SK-N-SH (cell line): ENCODE measurements at places on chromosomes 5 and 9.

GRCh38 chr5:130050585-130050984 lies 146.3 kb downstream of the CHSY3 start:
- H3K4me1 ChIP-seq, result no peaks in the 10 kb centered on the region
- no peaks in the 10 kb centered on the region for H3K27me3 ChIP-seq
- H3K4me3 ChIP-seq, result no peak overlapping the region
- DNase-seq, result no peak

GRCh38 chr5:155987265-155987810 lies 339.6 kb upstream of the SGCD start:
- no peaks in the 10 kb centered on the region for H3K36me3 ChIP-seq
- no peak for DNase-seq
- no peaks in the 10 kb centered on the region for H3K27me3 ChIP-seq
- H3K27ac ChIP-seq, result no peak overlapping the region
- H3K4me1 ChIP-seq, result no peaks in the 10 kb centered on the region
- H3K4me3 ChIP-seq, result no peak overlapping the region

GRCh38 chr5:15643731-15644130 lies 143.8 kb downstream of the FBXL7 start:
- H3K27me3 ChIP-seq, result no peaks in the 10 kb centered on the region
- H3K27ac ChIP-seq, result no peak overlapping the region
- H3K4me1 ChIP-seq, result no peaks in the 10 kb centered on the region
- no peak overlapping the region for H3K4me3 ChIP-seq
- no peak for DNase-seq

DNA sequence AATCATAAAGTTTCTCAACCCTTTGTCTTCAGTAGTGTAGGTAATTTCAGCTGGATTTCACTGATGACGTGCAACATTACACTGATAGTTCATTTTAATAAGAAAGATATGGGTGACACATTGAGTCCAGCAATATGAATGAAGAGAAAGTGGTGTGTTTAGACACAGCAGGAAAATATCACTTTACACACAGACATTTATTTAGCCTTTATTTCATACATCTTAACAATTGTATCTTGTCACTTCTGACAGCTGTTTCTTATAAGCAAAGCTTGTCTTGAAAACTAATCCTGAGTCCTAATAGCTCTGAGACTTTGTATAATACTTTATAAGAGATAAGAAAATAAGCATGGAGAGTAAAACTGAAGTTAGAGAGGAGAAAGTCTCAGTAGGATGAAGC lies 720.5 kb upstream of the NUDT12 start:
- no peaks in the 10 kb centered on the region for H3K27me3 ChIP-seq
- H3K27ac ChIP-seq, result no peak overlapping the region
- no peak for DNase-seq
- no peak overlapping the region for H3K4me3 ChIP-seq

DNA sequence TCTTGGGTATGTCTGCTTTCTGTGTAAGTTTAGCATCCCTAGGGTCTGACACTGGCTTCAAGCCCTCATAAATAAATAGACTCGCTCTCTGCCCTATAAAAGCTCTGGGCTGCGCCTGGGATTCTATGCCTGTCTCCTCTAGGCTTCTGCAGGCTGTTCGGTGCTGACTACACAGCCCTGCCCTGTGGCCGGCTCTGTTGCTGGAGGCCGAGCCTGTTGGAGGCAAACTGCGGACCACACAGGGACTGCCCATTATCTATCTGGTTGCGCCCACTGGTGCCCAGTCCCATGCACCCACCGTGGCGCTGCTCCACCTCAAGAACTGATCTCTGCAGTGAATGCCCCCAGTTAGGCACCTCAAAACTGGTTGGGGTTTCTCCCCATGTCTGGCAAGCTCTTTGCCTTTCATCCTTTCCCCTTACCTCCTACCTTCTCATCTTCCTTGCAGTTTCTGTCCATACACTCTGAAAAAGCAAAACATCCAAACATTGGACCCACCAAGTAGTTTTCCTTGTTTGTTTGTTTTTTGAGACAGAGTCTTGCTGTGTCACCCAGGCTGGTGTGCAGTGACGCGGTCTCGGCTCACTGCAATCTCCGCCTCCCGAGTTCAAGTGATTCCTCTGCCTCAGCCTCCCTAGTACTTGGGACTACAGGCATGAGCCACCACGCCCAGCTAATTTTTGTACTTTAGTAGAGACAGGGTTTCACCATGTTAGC lies 207.2 kb downstream of the ERCC6L2 start:
- no peak overlapping the region for H3K4me3 ChIP-seq
- no peak for DNase-seq
- peaks cover 41% of the 10 kb centered on the region for H3K4me1 ChIP-seq
- H3K27me3 ChIP-seq, result no peaks in the 10 kb centered on the region; the same call in 1 of the 2 replicates

DNA sequence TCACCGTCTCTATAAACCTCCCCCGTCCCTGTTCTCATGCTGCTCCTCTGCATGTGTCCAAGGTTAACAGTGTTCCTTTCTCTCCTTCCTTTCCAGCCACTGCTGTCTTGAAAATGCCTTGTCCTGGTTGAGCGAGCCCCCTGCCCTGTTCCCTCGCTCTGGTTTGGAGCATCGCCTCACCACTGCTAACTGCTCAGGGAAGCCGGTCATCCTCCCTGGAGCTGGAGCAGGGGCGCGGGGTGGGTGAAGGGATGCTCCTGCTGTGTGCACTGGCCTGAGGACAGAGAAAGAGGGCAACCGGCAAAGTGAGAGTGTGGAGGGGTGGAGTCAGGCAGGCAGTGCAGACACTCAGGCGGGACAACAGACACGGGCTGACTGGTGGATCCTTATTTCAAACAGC lies 19.4 kb downstream of the UBE2QL1 start:
- no peaks in the 10 kb centered on the region for H3K36me3 ChIP-seq
- no peak overlapping the region for H3K4me3 ChIP-seq
- no peaks in the 10 kb centered on the region for H3K27me3 ChIP-seq

- no peaks in the 10 kb centered on the region for H3K27me3 ChIP-seq
- H3K4me1 ChIP-seq, result peaks cover 4% of the 10 kb centered on the region; the same call in 1 of the 2 replicates
- H3K4me3 ChIP-seq, result peak overlapping the region; percentile 40
Observed at GRCh38 chr9:88578121-88579049, 43.4 kb downstream of the NXNL2 start.
